Mononuclear cell (primary cell): ENCODE measurements at places on chromosomes 5 and 9. TPM values are rescaled to one million over a fixed set of nuclear protein-coding genes. Genes with fewer than 3 reads are reported as not detected.

The KIF4B gene
- total RNA-seq: not detected

The C8G gene
- total RNA-seq: not detected

The DHX29 gene
- 23.6 TPM for total RNA-seq

The ANKRD31 gene
- total RNA-seq: 0.63 TPM

The ZNF483 gene
- total RNA-seq: 29.9 TPM
